SHP77 treated with DMSO at 0.1 percent for 48 hours (cell line): ENCODE measurements at places on chromosomes 2 and 18.

- no peak for DNase-seq
Measured at GRCh38 chr2:148903294-148903693, 28.3 kb downstream of the KIF5C start.

GRCh38 chr2:79984476-79984875 is 320.1 kb downstream of the LRRTM1 start:
- no peak for DNase-seq

- DNase-seq = no peak
Measured at GRCh38 chr18:74310411-74310810, 5.2 kb upstream of the C18orf63 start.

GRCh38 chr2:165953306-165953654 is 296 bp downstream of the TTC21B start:
- DNase-seq = no peak

GRCh38 chr2:191303140-191304005 is 58.2 kb downstream of the MYO1B start:
- peak; percentile 80 for DNase-seq

GRCh38 chr2:19472391-19472978 is 114.1 kb upstream of the OSR1 start:
- DNase-seq = no peak

DNA sequence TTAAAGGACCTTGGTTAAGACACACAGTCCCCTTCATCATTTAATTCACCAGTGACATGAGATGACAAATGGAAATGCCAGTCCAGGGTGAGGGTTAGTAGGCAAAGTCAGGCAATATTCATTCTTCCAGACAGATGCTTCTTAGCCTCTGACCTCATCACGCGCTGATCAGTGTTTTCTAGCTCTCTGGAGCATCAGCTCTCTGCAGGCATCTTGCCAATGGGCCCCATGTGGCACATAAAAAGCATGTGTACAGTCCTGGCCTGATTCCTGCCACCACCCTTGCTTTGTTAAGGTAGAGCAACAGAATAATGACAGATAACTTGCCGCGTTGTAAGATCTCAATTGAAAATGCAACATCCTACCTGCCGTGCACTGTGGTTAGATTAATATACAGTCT is 20.3 kb upstream of the NPAS2 start:
- no peak for DNase-seq

DNA sequence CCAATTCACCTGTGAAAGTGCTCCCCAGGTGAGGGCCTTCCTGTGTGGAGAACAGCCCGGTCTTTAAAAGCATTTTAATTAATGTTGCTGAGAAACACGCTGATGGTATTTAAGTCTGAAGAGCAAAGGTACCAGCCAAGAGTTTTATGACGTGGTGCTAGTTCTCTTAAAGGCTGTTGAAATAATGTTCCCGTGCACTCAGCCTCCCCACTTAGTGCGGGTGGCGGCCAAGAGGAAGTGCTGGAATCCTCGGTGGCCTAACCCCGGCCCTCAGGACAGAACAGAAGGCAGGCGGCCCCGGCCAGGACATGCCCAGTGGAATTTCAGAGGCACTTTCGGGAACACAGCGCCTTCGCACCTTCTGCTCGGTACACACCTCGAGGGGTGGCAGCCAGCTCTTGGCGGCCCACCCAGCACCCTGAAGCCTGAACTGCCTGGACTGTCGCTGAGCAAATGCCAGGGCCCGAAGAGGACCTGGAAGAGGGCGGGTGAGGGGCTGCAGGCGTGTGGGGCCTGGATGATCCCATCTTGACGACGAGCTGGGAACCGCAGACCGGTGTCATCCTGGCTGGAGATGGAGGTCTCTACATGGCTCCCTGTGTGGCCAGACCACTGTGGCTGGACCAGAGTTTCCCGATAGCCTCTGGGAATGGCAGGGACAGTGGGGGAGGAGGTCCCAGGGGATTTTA is 142.9 kb downstream of the ASB1 start:
- DNase-seq = no peak

DNA sequence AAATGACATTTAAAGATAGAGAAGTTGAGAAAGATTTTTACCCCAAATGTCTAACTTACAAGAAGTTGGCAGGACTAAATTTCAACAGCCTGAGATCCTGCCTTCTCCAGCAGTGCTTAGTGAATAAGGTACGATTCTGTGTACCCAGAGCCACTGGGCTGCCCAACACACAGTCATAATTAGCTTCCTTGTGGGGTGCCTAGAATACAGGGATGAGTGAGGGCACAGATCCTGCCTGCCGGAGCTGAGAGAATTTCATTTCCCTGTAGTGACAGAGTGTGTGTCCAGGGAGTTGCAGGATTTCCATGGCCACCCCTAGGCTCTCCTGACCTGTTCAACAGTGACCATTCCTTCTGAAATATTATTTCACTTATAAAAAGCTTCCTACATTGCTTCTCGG is 27.0 kb downstream of the GREB1 start:
- DNase-seq = no peak

- DNase-seq = no peak
Measured at GRCh38 chr2:71833855-71834560, 313.7 kb downstream of the CYP26B1 start.

GRCh38 chr2:239272626-239273025 is 128.2 kb downstream of the HDAC4 start:
- DNase-seq = no peak

DNA sequence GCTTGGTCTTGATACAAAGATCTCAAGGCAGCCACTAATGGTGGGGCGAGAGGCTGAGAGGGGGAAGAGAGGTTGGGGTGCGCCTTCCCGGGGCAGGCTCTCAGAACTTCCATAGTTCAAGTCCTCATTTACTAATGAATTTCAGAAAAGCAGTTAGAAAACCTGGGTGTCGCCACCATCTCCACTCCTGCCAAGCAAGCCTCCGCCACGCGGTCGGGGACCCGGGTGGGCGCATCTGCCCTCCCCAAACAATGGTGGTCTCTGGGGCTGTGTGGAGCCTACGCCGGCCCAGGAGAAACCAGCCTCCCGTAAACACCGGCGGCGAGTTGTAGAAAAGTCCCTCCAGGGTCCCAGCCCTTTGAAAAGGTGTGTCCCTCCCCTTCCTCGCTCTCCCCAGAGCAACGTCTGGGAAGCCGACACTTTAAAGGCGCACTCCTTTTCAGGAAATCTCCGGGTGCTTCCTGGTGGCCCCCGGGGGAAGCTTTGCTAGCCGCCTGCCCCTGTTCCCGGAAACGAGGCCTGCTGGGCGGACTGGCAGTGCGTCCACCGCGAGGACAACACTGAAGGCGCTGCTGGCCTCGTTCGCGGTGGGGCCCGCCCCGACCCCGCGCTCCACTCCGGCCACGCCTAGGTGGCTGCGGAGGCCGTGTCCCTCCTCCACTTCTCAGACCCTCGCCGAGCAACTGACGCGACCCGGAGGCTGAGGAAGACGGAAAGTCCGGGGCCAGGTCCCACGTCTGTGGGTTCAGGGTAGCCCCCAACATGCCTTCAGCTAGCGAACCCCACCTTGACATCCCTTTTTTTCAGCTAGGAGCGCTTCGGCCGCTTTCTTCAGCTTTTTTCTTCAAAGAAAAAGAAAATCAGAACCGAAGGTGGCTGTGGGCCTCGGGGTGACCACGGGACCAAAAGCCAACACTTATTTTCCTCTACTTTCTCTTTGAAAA is 16.8 kb downstream of the EVX2 start:
- no peak for DNase-seq

- DNase-seq = no peak
Measured at GRCh38 chr18:60044290-60045006, 144.7 kb downstream of the PMAIP1 start.

GRCh38 chr2:32532961-32533360 is 94.9 kb upstream of the TTC27 start:
- no peak for DNase-seq

GRCh38 chr18:6759579-6759978 is 30.1 kb downstream of the ARHGAP28 start:
- no peak for DNase-seq

- no peak for DNase-seq
Measured at GRCh38 chr2:240463274-240463865, 27.9 kb downstream of the GPC1 start.

- no peak for DNase-seq
Measured at GRCh38 chr2:225040142-225040541, 2.1 kb downstream of the DOCK10 start.

DNA sequence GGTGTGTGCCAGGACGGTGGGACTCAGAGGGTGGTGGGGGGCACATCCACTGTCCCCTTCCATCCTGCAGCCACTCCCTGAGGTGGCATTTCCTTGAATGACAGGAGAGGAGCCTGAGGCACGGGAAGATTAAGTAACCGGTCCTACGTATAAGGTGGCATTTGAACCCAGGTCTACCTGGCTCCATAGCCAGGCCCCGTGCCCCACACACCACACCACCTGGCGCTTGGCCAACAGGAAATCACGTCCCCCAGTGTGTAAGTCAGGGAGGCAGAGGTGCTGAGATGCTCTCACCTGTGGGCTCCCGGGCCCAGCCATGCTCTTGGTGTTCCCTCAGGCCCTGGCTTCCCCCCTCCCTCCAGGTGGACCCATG is 53.7 kb downstream of the HPCAL1 start:
- no peak for DNase-seq

GRCh38 chr2:201447086-201447485 is 4.2 kb downstream of the TRAK2 start:
- DNase-seq = no peak

DNA sequence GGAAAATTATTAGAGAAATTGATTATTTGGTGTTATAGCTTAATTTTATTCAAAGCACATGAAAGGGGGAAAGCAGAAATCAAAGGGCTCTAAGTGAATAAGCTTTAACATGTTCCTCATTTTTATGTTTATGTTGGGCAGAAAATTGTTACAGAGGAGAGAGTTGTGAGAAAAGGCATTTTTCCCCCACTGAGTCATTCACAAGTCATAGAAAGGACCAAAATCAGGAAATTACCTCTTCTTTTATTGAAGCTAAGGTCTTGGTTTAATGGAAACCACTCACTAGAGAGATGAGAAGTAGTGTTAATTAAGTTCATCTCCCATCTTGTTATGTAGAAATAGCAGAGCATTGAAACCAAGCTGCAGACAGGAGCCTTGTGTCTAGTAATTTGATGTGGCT is 175.3 kb upstream of the THUMPD2 start:
- DNase-seq = no peak

DNA sequence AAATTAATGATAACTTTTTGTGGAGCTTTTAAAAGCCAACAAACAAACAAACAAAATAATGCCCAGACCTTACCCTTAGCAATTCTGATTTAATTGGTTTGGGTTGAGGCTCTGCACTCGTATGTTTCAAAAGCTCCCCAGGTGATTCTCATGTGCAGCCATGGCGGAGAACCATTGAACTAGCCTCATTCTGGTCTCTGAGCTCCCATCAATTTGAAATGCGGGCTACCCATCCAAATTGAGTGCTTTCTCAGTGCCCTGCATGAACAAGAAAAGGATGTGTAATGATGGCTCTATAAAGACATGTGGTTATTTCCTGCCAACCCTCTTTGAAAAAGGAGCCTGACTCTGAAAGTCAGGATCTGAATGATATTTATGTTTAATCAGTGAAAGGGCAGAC is 8.2 kb downstream of the MXD1 start:
- no peak for DNase-seq

GRCh38 chr18:64966667-64967066 is 784.1 kb upstream of the CDH7 start:
- DNase-seq = peak; percentile 23

DNA sequence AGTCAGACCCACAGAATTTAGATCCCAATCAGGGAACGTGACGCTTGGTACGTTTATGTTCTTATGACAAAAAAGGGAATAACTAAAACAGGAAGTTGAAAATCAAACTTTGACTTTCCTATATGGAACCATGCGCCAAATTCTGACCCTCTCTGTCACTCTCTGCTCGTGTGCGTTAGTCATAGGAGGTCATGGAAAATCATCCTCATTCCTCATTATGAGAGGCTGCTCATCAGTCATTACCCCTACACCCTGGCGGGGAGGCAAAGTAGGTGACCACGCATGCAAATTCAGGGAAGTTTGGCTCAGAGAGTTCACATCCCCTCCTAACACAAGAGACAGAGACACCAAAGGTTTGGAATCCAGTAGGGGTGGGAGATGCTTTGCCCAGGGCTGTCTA is 15.5 kb downstream of the IL1F10 start:
- no peak for DNase-seq

DNA sequence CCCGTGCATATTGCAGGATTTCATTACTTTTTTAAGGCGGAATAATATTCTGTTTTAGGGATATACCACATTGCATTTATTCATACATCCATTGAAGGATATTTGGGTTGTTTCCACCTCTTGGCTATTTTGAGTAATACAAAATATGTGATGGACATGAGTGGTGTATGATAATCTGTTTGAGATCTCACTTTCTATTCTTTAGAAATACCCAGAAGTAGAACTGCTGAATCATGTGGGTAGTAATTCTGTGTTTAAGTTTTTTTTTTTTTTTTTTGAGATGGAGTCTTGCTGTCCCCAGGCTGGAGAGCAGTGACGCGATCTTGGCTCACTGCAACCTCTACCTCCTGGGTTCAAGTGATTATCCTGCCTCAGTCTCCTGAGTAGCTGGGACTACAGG is 201.4 kb downstream of the NYAP2 start:
- no peak for DNase-seq

DNA sequence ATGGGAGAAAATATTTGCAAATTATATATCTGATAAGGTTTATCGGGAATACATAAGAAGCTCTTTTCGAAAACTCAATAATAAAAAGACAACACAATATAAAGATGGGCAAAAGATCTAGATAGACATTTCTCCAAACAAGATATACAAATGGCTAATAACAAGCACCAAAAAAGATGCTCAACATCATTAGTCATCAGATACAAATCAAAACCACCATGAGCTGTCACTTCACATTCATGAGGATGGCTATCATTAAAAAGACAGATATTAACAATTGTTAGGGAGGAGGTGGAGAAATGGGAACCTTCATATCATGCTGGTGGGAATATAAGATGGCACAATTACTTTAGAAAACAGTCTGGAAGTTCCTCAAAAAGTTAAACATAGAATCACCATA is 48.1 kb downstream of the HS1BP3 start:
- DNase-seq = no peak

- DNase-seq = no peak
Measured at GRCh38 chr18:35077937-35078336, 36.7 kb downstream of the MAPRE2 start.

GRCh38 chr2:17298453-17298852 is 219.8 kb downstream of the RAD51AP2 start:
- DNase-seq = no peak

GRCh38 chr2:222813177-222813843 is 47.5 kb upstream of the ACSL3 start:
- DNase-seq = no peak

DNA sequence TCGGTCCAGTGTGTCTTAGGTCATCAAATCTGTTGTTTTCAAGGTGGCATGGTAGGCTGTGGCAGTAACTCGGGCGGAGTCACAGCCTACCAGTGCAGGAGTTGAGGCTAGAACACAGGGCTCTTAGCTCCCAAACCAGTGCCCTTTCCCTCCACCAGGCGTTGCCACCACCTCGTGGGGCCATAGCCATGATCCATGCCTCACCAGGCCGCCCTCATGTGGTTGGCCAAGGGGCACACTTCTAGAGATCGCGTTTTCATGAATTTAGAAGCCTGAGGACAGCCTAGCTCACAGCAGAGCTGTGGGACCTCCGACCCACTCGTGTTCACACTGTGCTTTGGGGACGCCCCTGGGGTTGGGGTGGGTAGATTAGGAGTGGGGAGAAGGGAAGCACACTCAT is 10.6 kb downstream of the SEC11C start:
- no peak for DNase-seq

GRCh38 chr18:79962311-79962710 is 2.1 kb upstream of the HSBP1L1 start:
- no peak for DNase-seq
